Renal cortex interstitium (tissue), 15 donors: ENCODE measurements at places on chromosomes 7 and 10.

GRCh38 chr10:105973360-105973759 is 1191.1 kb downstream of the SORCS1 start:
- no peak for DNase-seq

- no peak for DNase-seq
These were observed 158.6 kb upstream of the GDF10 start for GRCh38 chr10:47141349-47141748.

DNA sequence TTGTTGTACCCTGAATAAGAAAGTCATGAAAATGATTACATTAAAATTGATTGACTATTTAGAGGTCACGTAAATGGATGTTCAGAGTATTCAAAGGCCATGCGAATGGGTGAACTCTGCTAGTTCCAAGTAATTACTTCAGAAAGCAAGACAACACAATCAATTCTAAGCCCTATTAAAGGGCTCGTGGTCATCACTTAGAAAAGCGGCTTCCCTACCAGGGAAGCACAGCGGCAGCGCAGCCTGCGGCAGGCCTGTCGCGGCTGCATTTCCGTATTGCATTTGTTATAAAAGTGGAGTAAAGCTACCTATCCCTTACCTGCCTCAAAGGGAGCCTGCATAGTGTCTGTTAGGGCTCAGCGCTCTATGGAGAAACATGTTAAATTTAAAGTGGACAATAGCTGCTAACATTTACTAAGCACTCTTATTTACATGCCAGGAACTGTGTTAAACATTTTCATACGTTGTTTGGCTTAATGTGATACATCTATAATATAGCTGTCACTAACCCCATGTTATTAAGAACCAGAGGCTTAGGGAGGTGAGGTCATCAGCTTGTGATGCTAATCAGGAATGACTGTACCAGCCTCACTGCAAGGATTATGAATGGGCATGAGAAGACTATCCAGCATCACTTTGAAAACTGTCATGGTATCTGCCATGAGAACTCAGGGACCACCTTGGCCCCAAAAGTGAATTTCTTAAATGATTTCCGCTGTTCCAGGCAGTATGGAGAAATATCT is 187.5 kb downstream of the CELF2 start:
- no peak for DNase-seq

GRCh38 chr10:45373003-45373575 is 927 bp upstream of the ALOX5 start:
- DNase-seq, result no peak

DNA sequence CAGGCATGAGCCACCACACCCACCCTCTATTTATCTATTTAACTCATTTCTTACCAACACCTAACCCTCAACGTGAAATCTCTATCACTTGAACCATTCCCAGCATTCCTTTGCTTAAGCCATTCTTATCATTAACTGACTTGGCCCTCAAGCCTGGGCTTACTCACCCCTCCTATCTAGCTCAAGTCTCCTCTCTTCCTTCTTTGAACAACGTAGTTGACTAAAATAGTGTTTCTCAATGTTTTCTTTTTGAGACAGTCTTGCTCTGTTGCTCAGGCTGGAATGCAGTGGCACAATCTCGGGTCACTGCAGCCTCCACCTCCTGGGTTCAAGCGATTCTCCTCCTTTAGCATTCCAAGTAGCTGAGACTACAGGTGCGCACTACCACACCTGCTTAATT is 7.0 kb downstream of the ANXA7 start:
- DNase-seq, result no peak

DNA sequence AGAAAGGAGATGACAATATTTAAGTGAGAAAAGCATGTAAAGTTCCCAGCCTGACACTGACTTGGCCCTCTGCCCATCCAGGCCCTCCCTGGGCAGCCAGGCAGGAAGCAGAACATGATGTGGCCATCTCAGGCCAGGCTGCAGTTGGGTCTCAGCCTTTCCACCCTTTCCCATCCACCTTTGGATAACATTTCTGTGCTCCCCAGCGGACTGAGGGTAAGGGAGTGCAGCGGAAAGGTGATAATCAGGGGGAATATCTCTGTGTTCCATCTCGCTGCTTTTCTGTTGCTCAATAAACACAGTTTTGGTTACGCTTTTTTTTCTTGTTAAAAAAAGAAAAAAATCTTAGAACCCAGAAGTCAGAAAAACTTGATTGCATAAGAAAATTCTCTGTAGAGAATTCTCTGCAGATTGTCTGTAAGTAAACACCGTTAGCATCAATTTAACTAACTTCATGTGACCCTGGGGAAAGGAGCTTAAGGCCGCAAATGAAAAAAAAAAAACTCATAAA is 37.2 kb upstream of the TARP start:
- no peak for DNase-seq

DNA sequence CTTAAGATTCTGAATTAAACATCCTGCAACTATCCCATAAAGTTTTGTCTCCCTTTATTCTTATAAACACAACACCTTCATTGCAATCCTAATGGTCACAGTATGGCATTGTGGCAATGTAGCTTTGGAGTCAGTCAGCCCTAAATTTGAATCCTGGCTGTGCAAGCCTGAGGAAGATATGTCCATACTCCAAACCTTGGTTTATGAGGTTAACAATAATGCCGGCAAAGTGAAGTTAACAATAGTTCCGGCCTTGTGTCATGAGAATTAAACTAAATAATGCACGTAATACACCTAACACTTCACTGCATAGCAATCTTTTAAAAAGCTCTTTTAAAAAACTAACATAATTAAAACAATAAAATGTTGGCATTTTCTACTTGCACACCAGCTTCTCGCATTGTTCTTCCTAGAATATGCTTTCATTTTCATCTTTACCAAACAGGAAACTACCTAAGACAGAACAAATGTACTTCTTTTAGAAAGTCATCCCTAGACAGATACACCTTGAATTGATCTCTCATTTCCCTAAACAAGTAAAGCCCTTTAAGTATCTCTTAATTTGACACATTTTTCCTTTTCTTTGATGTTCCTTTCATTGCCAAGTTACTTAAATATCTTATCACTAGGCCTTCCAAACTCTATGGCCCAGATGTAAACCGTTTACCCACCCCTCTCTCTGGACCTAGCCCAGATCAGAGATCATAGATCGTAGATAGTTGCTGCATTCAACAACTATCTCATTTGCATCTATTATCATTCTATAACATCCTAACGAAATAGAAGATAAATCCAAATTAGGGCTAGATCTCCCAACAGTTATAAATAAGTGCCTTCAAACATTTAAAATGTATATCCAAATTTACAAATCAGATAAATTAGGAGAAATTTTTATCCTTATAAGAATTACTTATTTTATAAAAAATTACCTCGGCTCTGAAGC is 66.7 kb downstream of the CREB3L2 start:
- DNase-seq, result no peak

DNA sequence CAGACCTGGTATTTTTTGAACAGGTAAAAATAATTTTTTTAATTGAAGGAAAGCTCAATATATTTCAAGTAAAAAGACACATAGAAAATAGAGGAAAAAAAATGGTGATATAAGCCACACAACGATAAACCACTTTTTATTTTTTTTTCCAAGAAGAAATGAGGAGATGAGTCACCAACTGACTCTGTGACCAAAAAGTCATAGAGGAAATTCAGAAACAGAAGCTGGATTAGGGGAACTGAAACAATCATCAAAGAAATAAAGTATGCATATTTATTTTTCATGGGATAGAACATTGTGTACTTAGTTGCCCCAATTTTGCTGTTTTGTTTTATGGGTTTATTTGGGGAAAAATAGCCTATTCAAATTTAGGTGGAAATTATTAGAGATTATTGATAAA is 176.8 kb upstream of the AGR3 start:
- DNase-seq, result no peak

- no peak for DNase-seq
These were observed 51.2 kb downstream of the ARL4A start for GRCh38 chr7:12738665-12739064.

GRCh38 chr7:4931943-4932342 is 27.0 kb downstream of the MMD2 start:
- no peak for DNase-seq

DNA sequence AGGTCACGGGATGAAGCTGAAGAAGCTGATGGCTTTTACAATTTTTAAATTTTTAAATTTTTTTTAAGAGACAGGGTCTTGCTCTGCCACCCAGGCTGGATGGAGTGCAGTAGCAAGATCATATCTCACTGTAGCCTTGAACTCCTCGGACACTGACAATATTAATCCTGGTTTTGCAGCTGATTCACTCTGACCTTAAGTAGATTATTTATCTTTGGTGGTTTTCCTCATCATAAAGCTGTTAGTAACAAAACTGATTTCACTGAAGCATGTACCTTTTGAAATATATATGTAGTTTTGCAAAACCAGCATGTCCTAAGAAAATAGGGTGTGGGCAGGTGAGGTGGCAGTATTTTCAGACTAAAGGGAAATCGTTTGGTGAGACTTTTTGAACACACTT is 56.0 kb downstream of the DYNC2I1 start:
- DNase-seq, result no peak

DNA sequence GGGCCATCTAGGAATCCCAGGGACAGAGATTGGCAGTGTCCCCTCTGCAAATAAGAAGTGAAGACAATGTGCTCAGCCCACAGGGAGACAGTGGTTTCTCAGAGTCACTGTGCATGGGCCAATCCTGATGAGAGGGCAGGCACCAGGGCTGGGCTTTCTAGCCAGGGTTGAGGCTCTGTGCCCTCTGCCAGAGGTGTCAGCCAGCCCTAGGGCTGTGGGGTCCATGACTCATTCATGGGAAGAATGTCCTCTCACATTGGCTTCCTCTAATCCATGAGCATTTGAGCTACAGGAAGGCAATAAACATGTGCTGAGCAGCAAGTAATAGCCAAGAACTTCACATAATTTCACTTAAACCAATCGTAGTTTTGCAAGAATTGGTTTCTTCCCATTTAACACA is 482.0 kb upstream of the MGMT start:
- no peak for DNase-seq

DNA sequence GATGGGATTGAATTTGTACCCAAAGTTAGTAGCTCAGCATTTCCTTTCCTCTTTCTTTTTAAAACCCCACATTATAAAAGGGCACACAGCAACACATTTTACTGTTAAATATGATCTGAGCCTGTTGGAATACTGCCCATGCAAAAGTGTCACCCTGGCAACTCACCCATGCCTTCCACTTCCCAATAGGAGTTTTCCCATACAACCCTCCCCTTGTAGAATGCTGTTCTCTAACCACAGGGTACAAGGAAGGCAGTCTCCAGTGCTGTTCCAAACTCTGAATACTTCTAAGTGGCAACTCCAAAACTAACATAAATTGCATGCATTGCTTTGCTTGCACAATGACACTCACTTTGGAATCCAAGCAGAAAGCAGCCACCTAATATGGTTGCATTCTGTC is 60.8 kb downstream of the NRCAM start:
- DNase-seq, result no peak

DNA sequence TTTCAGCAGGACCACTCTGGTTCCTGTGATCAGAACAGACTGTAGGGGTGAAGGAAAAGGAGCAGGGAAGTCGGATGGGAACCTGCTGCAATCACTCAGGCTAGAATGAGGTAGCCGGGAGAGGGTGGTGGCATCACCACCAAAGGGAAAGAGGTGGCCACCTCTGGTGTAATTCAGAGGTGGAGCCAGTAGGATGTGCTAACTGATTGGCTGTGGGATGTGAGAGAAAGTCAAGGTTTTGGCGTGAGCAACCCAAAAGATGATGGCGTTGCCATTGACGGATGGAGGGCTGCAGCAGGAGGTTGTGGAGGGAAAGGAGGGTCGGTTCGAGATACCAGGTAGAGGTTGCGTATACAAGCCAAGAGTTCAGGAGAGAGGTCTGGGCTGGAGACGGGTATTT is 7.4 kb upstream of the VSIR start:
- DNase-seq, result no peak

GRCh38 chr10:33286157-33286934 is 48.1 kb downstream of the NRP1 start:
- DNase-seq, result no peak

- peak; percentile 86 for DNase-seq
These were observed 716 bp downstream of the OGA start for GRCh38 chr10:101817337-101818118.

DNA sequence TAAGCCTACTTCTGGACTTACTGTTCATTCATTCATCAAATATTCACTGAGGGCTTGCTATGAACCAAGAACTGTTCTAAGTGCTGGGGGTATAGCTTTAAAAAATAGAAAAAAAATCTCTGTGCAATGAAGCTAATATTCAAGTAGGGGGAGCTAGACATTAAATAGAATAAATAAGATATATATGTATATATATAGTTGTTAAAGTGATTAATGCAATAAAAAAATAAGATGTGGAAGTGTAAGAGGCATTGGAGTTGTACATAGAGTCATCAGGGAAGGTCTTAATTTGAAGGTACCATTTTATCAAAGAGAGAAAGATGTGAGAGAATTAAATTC is 181.2 kb upstream of the AGR3 start:
- DNase-seq, result no peak

DNA sequence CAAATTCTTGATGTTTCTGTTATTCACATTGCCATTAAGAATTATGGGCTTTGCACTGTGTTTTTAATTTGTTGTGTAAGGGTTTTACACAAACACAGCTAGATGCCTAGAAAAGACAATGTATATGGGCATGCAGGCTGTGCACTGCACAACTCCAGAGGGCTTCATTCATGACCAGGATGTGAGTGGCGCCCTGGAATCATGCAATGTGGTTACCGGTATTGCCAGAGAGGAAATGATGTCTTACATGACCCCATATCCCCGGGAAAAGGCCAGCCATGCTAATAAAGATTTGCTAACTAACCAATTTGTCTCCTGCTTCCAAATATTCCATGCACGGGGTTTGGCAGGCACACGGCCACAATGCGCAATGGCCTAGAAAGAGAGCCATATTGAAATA is 16.9 kb downstream of the KCNMA1 start:
- no peak for DNase-seq

DNA sequence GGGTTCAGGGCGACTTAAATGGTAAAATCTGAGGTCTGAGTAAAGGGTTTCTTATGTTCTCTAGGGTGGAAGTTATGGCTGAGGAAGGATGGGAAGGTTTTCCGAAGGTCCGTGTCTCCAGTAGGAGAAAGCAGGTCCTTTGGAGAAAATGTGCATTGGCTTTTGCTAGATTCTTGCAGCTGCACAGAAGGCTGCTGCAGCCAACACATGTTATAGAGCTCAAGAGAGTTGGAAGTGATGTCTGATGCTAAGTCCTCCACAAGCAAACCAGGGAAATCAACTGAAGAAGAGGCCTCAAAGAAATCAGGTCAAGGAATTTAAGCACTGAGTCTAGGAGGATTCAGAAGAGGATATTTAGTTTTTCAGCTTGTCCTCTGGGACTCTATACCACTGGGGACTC is 404.6 kb downstream of the LRMDA start:
- DNase-seq, result no peak

DNA sequence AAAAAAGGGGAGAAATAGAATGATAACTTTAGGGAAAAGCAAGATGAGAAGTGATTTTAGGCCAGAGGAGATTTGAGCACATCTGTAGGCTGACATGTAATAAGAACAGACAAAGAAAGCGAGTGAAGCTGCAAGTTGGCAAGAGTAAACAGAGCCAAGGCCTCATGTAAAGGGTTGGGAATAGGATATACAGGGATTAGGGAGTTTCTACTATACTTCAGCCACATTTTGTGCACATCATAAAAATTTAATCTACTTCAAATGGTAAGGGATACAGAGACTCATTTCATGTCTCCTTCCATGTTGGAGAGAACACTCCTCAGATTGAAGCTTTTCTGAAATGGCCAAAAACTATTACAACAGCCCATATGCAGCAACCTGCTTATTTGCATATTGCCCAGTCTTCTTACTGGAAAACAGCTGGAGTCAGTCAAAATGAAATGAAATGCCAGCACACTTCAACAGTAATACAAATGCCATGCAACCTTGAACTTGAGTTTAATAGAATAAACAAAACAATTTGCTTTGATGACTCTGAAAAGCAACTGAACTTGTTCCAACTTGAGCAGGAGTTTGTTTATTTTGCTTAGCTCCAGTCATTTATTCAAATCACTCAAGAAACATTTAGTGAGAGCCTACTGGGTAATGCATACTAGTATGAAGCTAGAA is 49.9 kb downstream of the NRCAM start:
- DNase-seq, result no peak
